ENCODE measurements at places on chromosomes 4 and X.

DNA sequence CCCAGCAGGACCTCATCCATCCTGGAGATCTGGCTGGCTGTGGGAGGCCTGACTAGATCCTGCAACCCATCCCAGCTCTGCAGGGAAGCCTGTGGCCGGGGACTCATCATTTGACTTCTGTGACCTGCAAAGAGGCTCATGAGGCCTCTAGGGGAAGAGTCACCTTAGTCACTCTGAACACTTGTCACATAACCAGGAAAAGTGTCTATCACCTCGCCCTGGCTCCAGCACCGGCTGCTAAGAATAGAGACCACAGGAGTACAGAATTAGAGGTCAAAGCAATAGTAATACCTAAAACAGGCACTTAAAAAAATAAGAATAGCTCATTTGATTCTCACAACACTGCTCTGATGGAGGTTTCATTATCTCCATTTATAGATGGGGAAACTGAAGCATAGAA, 3.8 kb upstream of the NSG1 start:
- no peak for DNase-seq

DNA sequence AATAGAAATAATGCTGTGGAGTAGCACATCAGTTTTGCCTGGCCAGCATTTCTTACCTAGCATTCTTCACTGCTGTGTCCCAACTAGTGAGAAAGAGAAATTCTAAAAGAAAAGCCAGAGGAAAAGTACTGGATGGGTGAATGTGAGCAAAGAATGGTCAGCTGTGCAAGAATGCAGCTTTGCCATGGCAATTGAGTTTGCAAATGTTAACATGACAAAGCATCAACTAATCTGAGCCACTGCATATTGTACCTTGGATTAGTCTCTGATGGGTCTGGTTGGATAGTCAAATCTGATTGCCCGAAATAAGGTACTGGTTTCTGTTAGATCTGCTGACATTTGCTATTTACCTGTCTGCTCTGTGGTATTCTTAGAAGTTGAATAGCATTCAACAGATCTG, 38.7 kb downstream of the ADD1 start:
- DNase-seq, result no peak

DNA sequence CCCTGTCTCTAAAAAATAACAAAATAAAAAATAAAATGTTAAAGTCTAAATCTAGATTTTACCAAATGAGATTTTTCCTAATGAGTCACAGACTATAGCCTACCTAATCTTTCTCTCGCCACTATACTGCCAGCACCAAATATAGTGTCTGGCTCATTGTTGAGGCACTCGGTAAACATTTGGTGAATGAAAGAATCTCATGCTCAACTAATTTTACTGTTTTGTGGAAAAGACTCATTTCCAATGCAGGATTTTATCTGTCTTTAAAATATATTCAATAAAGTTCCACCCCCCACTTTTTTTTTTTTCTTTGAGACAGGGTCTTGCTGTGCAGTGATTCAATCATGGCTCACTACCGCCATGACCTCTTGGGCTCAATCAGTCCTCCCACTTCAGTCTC, 71.5 kb downstream of the PLS3 start:
- DNase-seq, result no peak

- no peak for DNase-seq
These were observed 111.0 kb downstream of the FAM53A start for GRCh38 chr4:1572964-1573720.
